ENCODE measurements at places on chromosomes 16 and 17.

- no peak for DNase-seq
Measured at GRCh38 chr16:397135-397661, at the start of gene NME4. Gene NME4, plus strand, starts transcription at chr16:397199. Its CDS starts 24 bp downstream, at chr16:397223.

DNA sequence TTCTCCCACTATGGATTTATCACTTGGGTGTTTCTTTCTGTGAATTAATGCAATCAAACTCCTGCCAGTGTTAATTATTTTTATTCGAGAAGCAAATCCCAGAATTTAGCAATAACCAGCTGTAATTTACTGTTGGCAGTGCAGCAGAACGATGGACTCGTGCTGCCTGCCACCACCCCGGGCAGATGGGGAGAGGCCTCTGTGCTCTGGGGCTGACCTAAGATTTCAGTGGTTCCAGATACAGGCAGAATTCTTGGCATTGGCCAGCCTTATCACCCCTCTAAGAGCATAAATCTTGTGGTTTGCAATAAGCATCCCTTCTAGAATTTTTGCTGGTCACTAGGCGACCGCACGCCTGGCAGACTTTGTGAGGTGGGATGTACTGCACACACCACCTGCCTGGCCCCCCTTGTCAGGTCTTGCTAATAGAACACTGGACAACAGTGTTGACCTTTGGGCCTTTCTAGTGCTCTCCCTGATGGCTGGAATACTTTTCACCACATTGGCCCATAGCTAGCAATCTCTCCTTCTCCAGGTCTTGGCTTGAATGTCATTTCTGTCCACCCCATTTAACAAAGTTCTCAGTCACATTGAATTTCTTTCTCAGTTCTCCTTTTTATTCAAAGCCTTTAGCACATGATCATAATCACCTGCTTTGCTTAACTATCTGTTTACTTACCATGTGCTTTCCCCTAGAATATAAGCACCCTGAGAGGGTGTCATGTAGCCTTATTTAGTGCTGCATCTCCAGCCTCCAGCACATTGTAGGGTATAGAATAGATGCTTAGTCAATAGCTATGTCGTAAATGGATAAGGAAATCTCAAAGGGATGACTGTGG lies 122.1 kb upstream of the DYNLRB2 start:
- DNase-seq: no peak

DNA sequence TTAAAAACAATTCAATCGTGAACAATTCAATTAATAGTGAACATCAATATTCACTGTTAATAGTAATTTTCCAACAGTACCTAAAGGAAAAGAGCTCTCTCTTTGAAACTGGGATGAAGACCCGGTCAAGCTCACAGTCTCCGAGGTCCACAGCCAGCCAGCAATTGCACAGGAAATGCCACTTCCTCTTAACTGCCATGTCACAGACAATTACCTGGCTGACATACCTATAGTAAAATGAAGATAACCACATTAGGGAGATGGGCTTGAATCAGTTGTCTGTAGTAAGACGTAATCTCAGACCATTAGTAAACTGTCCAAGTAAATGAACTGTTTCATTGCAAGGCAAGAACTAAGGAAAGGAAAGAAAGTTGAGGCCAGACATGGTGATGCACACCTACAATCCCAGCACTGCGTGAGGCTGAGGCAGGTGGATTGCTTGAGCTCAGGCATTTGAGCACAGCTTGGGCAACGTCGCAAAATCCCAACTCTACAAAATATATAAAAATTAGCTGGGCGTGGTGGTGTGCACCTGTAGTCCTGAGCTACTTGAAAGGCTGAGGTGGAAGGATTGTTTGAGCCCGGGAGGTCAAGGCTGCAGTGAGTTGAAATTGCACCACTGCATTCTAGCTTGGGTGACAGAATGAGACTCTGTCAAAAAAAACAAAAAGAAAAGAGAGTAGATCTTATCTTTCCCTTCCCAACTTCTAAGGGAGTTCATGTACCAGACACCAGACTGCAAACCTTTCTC lies 36.9 kb downstream of the PKD1L3 start:
- DNase-seq: no peak

DNA sequence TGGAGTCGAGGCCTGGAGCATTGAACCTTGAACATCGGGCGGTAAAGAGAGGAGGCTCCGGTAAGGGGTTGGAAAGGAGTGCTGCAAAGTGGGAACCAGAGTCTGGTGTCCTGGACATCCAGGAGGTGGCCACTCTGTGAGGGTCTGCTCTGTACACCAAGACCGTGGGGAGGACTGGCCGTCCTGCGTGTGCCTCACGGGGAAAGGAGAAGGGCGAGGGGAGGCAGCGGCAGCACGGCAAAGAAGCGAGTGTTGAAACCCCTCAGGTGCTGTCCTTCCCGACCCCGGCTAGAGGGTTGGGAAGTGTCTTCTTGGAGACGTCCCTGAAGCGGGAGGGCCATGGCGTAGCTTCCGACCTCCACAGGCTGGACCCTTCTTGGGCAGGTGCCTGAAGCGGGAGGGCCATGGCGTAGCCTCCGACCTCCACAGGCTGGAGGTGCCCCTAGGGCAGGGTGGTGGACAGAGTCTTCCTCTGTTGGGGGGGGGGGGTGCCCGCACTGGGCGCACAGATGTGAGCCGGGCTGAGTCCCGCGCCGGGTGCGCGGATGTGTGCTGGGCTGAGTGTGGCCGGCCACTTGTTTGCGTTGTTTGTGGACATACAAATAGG lies 42.0 kb downstream of the FOXK2 start:
- no peak for DNase-seq

DNA sequence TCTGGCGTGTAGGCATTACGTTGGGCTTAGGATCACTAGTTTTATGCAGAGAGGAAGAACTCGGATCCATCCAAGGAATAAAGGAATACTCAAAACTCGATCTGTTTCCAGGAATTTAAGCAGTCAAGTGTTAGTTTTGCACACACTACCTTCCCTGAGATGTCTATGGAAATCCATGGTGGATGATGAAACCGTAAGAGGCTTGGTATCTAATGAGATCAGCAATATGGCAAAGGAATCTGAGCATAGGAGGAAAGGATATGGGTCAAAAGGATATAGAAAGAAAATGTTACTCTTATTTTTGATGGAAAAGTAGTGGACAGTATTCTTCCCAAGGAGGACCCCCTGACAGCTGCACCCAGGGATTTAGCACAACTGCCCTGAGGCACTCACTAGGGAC lies 59.6 kb downstream of the SMG6 start:
- DNase-seq: no peak

DNA sequence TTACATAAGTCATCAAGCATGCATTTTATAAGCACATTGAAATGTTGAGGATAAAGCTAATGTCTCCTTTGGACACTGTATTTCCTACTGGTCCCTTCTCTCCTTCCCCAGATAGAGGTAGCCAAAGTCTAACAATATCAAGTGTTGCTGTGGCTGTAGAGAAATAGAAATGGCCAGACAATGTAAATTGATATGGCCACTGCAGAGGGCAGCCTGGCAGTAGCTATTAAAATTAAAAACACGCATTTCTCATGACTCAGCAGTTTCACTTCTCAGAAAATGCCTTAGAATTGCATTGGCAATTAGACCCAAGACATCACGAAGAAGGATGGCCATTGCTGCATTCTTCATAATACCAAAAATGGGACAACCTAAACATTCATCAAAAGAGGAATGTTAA lies 46.8 kb upstream of the MRTFB start:
- DNase-seq: no peak

- no peak for DNase-seq
Measured at GRCh38 chr16:85869206-85869605, 29.8 kb upstream of the IRF8 start.

DNA sequence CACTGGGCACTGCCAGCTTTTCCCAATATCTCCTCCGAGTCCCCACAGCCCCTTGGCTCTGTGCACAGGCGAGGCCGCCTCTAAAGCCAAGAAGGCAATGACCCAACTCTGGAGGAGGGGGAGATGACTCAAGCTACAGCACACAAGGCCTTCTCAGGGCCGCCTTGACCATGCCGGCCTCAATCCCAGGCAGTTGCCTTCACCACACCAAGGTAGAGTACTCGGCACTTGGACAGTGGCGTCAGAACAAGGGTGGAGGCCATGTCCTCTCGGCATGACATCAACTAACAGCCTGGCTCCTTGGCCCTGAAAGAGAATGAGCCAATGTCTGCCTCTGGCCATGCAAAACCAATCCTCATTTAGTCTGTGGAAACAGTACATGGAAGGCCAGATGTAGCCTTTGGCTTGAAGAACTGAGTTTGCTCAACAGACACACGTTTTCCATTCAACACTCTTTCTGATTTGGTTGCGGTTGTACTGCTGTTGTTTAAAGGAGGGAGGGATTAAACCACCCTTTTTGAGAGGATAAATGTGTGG lies 139.6 kb downstream of the XYLT1 start:
- no peak for DNase-seq

DNA sequence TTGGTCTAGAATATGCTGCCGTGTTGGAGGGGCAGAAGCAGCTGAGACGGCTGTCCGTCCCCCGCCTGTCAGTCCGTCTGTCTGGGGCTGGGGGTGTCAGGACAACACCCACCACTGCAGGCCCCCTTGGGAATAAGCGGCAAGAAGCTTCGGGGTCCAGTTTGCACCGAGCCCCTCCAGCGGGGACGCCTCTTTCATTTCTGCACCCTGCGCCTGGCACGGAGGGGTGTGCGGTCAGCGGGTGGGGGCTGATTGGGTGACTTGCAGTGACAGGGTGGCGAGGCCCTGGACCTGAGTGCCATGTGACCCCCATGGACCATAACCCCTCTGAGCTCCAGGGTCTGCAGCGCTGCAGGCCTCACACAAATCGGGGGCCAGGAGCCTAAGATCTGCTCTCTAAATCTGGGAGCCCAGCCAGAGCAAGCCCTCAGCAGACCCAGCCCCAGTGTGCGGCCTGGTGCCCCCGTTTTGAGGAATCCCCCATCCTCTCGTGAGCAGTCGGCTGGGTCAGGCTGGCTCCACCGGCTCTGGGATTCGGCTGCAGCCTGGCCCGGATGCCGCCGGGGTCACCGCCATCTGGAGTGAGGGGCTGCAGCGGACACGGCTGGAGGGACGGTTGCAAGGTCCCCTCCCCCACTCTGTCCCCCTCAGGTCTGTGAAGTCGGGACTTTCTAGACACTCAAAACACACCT lies 8.3 kb downstream of the CBFA2T3 start:
- DNase-seq: no peak

DNA sequence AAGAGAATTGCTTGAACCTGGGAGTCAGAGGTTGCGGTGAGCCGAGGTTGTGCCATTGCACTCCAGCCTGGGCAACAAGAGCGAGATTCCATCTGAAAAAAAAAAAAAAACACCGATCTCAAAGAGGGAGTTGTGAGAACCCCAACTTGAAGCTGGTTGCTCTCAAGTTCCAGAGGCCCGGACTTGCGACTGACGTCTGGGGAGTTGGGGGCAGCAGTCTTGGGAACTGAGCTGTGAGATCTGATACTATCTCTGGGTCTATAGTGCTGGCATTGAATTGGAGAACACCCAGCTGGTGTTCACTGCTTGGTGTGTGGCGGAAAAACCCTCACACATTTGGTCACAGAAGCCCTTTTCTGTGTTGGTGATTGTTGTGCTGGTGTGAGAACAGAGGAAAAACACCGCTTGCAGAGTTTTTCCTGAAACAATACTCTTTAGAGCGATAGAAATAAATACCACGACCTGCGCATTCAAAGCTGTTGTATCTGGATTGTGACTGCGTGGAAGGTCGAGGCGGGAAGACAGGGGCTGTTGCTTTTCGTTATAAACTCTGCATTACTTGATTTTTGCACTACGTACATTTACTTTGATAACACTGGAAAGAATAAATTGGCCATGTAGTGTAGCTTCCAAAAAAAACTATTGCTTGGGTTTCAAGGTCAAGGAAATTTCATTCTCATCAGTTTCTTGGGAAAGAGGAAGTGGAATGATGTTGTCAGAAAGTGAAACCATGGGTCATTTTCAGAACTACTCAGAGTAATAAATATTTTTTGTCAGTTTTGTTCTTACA lies 8.8 kb downstream of the SCIMP start:
- DNase-seq: no peak

GRCh38 chr17:17328251-17328650 lies 25.1 kb downstream of the NT5M start:
- DNase-seq: no peak

DNA sequence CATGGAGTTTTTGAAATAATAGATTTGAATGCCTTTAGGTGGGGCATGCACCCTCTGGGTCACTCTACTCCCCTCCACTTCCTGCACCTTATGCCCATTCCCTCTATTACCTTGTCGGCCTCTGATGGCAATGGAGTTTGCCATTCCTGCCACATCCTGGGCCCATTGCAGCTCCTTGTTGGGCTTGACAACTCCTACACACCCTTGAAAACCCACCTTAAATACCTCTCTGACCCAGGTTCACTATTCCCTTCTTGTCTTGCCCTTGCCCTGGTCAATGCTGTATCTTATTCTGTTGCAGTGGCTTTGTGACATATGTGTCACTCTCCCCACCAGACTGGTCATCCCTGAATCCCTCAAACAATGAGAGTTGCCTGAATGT lies 2.4 kb downstream of the CCR7 start:
- DNase-seq: no peak

DNA sequence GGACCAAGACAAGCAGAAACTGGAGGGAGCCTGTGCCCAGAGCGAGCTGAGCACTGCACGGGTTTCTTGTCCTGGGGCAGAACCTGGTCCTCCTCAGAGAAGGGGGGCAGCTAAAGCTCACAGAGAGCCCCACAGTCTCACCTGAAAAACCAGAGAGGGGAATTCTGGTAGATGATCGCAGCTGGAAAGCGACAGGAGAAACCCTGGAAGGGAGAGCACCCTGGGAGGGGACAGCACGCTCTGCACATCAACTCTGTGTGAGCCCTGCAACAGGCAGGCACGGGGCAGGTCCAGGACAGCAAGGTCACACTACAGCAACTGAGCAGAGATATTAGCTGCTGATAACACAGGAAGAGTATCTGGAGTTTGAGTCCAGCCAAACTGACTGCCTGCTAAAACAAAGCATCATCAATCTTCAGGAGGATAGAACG lies 18.2 kb downstream of the ZCCHC14 start:
- DNase-seq: no peak

GRCh38 chr16:48608452-48608851 lies 1.5 kb downstream of the N4BP1 start:
- DNase-seq: peak; percentile 64

DNA sequence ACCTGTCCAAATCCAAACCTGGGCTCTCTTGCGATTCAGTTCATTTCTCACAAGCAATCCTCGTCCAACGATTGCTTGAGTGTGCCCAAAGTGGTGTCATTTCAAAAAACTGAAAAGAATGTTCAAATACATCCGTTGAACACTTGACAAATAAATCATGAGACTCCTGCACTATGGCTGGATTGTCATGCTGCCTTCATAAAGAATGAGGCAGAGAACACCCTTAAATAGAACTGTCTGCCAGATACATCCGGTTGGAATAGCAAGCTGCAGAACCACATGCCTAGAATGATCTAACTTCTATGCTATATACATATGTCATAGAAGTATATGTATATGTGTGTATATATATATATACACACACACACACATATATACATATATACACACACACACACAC lies 55.4 kb upstream of the HAPSTR1 start:
- DNase-seq: no peak

Data from activated CD4-positive, alpha-beta T cell treated with anti-CD3 and anti-CD28 coated beads, Interleukin-2, amount 50 U/mL, for 16 hours (primary cell).